ENCODE measurements at places on chromosomes 5 and 9. TPM values are rescaled to one million over a fixed set of nuclear protein-coding genes. Genes with fewer than 3 reads are reported as not detected.

DNA sequence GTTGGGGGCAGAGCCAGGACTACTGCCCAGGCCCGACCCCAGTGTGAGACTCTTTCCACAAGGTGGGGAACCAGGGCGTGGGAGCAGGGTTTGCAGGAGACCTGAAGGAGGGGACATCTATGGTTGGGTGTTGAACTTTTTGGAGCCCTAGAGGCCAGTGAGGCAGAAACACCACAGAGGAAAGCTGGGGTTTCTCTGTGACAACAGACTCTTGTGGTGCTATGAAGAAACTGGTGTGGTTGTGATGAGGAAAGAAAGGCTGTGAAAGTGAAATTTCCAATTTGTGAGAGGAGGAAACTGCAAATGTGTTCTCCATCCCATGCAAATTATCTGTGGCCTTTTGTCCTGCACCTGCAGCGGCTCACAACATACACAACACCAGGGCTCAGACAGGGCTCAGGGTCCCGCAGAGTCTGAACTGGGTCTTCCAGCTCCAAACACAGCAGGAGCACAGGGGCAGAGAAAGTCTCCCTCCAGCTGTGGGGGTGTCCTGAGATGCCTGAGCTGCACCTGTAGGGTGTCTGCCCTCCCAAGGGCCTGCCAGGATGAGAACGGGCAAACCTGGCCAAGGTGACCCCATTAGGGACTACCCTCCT is 51.4 kb upstream of the GRHPR start:
- no peak overlapping the region for H3K27ac ChIP-seq
- H3K36me3 ChIP-seq = no peaks in the 10 kb centered on the region
- H3K27me3 ChIP-seq = no peaks in the 10 kb centered on the region
- no peak for DNase-seq
- no peak overlapping the region for H3K4me3 ChIP-seq
- H3K4me1 ChIP-seq = no peaks in the 10 kb centered on the region

DNM1 gene
- total RNA-seq = 7.7 TPM

DNA sequence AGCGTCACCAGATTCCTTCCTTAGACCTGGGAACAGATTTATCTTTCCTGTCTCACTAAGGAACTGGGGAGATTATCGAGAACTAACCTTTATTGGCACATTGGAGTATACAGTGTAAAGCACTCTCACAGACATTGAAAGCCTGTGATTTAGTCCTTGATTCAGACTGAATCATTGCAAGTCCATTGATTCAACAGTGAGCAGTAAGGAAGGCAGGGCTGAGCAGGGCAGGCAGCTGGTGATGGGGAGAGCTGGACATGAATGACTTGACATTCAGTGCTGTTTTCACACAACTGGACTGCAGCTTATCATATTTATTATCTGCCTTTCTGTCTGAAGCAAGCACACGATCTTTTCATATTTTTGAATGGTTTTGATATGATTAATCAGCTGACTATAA is 16.2 kb downstream of the ISOC1 start:
- H3K27ac ChIP-seq = no peak overlapping the region
- no peaks in the 10 kb centered on the region for H3K27me3 ChIP-seq
- no peaks in the 10 kb centered on the region for H3K4me1 ChIP-seq
- H3K4me3 ChIP-seq = no peak overlapping the region

DNA sequence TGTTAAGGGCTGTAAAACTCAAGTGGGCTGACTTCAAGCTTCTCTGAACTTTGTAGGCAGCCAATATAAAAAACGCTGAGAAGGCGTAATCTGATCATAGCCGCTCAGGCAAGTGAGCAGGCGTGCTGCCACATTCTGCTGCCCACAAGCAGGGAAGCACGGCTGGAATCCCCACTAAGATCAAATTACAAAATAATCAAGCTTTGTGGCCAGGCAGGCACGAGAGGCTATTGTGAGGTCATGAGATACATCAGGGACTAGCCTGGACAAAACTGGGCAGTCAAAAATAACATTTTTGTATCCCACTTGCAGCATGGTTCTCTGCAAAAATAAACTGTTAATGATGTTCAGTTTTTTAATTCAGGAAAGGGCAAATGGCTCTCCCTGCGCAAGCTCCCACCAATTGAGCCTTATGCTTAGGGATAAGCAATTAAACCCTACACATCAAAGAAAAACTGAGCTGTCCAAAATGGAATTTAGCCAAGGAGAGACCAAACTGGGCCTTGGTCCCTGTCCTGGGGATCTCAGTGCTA is 64.0 kb downstream of the POU5F2 start:
- DNase-seq = no peak
- no peaks in the 10 kb centered on the region for H3K4me1 ChIP-seq
- H3K27me3 ChIP-seq = no peaks in the 10 kb centered on the region
- no peak overlapping the region for H3K4me3 ChIP-seq

CDC20B gene
- total RNA-seq = not detected

DNA sequence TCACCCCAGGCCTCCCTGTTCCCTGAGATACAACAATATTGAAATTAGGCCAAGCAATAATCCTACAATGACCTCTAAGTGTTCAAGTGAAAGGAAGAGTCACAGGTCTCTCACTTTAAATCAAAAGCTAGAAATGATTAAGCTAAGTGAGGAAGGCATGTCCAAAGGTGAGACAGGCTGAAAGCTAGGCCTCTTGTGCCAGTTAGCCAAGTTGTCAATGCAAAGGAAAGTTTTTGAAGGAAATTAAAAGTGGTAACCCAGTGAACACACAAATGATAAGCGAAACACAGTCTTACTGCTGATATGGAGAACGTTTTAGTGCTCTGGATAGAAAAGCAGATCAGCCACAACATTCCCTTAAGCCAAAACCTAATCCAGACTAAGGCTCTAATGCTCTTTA is 39.8 kb downstream of the PTAR1 start:
- no peaks in the 10 kb centered on the region for H3K36me3 ChIP-seq
- H3K4me3 ChIP-seq = no peak overlapping the region
- no peaks in the 10 kb centered on the region for H3K4me1 ChIP-seq
- no peaks in the 10 kb centered on the region for H3K27me3 ChIP-seq
- DNase-seq = no peak

- peaks cover 43% of the 10 kb centered on the region for H3K4me1 ChIP-seq
- no peaks in the 10 kb centered on the region for H3K27me3 ChIP-seq
- peak; percentile 48 for DNase-seq
- H3K36me3 ChIP-seq = no peaks in the 10 kb centered on the region
- no peak overlapping the region for H3K4me3 ChIP-seq
- H3K27ac ChIP-seq = peak overlapping the region; percentile 44
Measured at GRCh38 chr9:130276121-130276520, 10.6 kb downstream of the HMCN2 start.

DNA sequence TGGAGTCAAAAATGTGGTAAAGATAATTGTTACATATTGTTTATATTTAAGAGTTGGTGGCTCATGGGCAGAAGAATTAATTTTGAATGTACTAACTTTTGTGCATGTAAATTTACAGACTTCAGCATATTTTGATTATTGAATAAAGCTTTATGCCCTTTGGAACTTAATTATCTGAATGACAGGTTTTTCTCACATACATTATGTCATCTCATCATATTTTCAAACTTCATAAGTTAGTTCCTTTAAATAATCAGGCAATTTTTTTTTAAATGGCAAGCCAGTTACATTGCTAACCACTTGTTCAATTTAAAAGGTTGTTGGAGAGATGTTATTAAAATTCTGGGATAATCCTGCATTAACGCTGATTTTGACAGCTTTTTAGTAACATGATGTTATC is 184.6 kb upstream of the EDIL3 start:
- no peaks in the 10 kb centered on the region for H3K27me3 ChIP-seq
- H3K4me1 ChIP-seq = no peaks in the 10 kb centered on the region
- H3K4me3 ChIP-seq = no peak overlapping the region
- no peaks in the 10 kb centered on the region for H3K36me3 ChIP-seq
- H3K27ac ChIP-seq = no peak overlapping the region

GRCh38 chr9:69500896-69501295 is 171.3 kb downstream of the APBA1 start:
- no peaks in the 10 kb centered on the region for H3K27me3 ChIP-seq
- no peak overlapping the region for H3K27ac ChIP-seq
- no peak for DNase-seq
- H3K4me3 ChIP-seq = no peak overlapping the region

FLT4 gene
- total RNA-seq = 16.9 TPM

All from sigmoid colon (tissue), 7 donors.